ENCODE measurements at places on chromosomes 2 and 18.

GRCh38 chr2:207107551-207107950 is 58.2 kb downstream of the KLF7 start:
- DNase-seq: no peak

DNA sequence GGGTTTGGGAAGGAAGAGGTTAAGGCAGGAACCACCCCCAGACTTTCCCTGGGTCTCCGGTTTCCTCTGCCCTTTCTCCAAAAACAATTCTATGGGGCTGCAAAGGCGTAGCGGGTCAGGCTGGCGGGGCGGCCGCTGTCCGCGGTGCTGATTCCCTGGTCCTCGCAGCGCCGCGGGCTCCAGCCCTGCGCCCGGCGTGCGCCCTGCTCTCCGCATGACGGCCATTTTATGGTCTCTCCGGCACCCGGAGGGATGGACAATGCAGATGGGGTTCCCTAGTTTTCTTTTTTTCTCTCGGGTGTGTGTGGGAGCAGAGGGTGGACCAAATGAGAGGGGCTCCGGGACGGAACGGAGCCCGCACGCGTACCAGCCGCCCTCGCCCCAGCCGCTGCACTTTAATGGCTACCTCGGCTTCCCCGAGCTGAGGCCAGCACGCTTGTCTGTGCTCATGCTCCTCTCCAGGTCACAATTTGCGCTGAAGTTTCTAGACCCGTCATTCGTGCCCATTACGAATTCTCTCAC is 1.6 kb downstream of the ST8SIA3 start:
- DNase-seq: peak; percentile 8

DNA sequence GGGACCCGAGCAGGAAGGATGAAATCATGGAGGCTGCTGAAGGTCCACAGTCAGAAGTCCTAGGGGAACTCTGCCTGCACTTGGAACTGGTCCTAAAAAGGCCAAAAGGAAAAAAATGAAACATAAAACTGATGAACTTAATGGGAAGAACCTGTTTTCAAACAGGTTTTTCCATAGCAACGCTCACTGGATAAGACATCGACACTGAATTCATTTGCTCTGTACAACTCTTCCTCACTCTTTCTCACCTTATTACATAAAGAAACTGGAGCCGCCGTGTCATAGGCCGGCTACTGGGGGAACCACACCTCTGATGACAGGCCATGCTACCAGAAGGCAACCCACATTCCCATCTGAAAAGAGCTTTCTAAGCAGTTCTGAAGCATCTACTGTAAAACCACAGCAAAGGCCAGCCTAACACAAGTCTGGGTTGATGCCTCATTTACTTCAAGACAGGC is 83.6 kb downstream of the FARSB start:
- DNase-seq: no peak

DNA sequence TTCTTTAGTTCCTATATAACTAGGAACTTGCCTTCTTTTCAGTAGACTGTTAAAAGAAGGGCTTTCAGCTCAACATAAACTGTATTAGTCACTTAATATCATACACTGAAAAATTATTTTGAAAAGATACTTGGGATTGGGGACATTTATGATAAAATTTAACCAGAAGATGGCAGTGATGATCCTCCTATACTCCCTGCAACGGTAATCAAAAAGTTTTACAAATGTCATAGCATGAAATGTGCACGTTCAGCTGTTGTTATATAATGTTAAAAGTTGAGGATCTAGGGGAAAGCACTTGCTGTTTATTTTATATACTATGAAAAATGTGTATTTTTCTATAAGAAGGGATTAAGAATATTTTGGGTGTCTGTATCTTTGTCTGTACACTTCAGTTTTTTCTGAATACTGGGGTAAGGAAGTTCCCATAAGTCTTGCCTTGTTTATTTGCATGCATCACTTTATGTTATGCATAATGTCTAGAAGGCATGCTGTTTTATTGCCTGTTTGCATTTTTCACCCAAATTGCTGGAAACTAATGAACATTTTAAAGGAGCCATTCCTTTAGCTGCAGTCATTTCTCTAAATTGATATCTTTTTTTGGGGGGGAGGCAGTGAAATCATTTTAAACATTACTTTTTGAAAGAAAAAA is 19.0 kb downstream of the DYNC1I2 start:
- no peak for DNase-seq

DNA sequence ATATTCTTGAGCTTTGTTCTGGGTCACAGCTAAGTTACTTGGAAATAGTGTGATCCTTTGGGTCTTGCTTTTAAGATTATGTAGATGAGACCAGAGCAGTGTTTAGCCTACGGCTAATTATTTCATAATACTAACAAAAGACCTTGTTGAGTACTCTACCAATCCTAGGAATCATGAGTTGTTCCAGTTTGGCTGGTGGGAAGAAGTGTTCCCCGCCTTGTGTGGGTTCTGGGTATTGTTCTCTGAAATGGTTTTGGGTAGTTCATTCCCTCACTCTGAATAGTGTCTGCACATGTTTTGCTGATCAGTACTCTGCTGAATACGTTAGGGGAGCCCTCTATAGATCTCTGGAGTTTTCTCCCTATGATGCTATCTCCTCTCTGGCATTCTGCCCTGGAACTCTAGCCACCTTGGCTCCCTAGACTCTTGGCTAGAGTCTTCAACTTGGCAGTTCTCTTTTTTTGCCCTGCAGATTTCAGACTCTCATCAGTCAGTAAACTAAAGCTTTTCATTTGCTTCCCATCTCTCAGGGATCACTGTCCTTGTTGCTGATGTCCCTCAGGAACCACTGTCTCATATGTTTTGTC is 48.4 kb downstream of the NEMP2 start:
- no peak for DNase-seq

DNA sequence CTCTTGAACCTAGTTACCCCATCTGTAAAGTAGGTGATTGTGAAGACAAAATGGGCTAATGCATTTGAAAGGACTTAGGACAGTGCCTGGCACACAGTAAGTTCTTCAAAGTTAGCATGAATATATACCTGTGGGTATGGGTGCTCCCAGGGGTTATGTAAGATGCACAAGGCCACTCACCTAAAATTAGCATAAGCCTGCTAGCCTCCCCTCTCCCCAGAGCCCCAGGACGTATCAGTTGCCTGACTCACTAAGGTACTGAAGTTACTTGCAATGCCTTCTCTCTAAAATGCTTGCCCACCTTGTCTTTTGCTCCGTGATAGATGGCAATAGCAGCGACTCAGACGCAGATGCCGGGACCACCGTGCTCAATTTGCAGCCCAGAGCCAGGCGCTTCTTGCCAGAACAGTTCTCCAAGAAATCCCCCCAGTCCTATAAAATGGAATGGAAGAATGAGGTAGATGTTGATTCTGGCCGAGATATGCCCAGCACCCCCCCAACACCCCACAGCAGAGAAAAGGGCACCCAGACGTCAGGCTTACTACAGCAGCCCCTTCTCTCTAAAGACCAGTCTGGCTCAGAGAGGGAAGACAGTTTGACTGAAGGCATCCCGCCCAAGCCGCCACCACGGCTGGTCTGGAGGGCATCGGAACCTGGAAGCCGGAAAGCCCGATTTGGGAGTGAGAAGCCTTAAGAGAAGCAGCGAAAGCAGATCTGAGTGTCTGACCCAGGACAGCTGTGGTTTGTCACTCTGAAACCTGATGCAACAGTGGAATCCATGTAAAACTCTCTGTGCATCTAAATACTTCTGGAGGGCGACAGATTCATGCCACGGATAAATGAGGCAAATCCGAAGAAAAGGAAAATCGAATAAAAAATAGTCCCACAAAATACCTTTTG is 53.8 kb upstream of the TMEM182 start:
- no peak for DNase-seq
